ENCODE measurements at places on chromosomes 3 and 15. TPM values are rescaled to one million over a fixed set of nuclear protein-coding genes. Genes with fewer than 3 reads are reported as not detected.

The SCN5A gene
- 0.28 TPM for total RNA-seq

The KNG1 gene
- not detected for total RNA-seq

The CASR gene
- not detected for total RNA-seq

The ZNF80 gene
- total RNA-seq, result 5.3 TPM

The ACTRT3 gene
- total RNA-seq, result 0.44 TPM

The LSAMP gene
- total RNA-seq, result not detected

The ROPN1 gene
- not detected for total RNA-seq

The FEZF2 gene
- not detected for total RNA-seq

The CFAP20DC gene
- total RNA-seq, result 1.8 TPM

The GATM gene
- 3.5 TPM for total RNA-seq

The LRRIQ4 gene
- 0.22 TPM for total RNA-seq

The P2RY14 gene
- total RNA-seq, result 1.9 TPM

The ITIH1 gene
- total RNA-seq, result not detected

The CLEC3B gene
- total RNA-seq, result 0.45 TPM

The ADCY5 gene
- total RNA-seq, result not detected

The ZNF660 gene
- total RNA-seq, result 0.65 TPM

The PLSCR2 gene
- not detected for total RNA-seq

The ERICH6 gene
- not detected for total RNA-seq

The PIGBOS1 gene
- 13.8 TPM for total RNA-seq

The CD86 gene
- total RNA-seq, result 1.0 TPM

The ZKSCAN7 gene
- 5.3 TPM for total RNA-seq

The OR5AC2 gene
- total RNA-seq, result not detected

The HESX1 gene
- not detected for total RNA-seq

The ARHGEF26 gene
- total RNA-seq, result not detected

The ITIH3 gene
- not detected for total RNA-seq

The C3orf22 gene
- not detected for total RNA-seq

The PDCD7 gene
- total RNA-seq, result 39.4 TPM

The MESP1 gene
- total RNA-seq, result 2.1 TPM
